ENCODE measurements at places on chromosomes 6 and 20.

DNA sequence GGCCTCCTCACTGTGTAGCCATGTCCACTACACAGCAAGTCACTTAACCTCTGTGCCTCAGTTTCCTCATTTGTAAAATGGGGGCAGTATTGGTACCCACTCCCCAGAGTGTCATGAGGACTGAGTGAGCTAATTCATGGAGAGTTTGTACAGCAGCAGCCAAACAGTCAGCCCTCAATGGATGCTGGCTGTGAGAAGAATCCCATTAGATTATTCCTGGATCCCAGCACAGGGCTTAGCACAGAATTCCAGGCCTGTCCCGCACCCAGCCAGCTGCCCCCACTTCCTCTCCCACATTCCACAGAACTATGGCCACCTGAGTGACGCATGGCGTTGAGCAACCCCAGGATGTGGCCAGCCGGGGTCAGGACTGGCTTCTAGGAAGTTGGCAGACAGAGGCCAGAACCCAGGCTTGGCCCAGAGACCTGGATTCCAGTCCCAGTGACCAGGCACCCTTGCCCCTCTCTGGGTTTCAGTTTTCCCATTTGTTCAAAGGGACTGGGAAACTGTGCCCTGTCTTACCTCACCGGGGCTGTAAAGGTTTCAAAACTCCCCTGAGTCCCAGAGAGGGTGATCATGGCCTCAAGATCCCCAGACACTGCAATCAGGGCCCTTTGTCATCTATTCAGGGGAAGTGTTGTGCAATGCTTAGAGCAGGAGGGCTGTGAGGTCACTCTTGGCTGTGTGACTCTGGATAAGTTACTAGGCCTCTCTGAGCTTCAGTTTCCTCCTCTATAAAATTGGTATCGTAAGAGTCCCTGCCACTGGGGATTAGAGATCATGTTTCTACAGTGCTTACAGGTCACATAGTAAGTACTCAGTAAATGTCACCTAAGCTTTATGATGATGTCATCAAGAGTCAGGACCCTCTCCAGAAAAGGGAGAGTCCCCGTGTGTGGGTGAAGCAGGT lies 3.0 kb upstream of the TGM2 start:
- DNase-seq, result peak; percentile 82

DNA sequence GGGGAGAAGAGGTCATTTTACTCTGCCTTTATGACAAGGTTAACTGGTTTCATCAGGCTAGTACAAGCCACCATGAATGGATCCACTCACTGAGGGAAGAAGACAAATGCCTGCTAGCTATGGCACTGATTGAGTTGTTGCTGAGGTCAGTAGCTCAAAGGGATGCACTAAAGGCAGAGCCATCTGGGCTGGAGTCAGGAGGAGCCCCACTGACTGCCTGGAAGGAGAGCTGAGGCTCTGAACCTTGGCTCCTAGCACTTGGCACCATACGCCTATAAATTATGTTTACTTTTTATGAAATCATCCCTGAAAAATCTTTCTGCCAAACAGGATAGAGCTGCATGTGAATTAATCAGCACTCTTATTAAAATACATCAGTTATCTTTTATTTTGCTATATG lies 104.6 kb downstream of the DTD1 start:
- no peak for DNase-seq

- DNase-seq, result no peak
Observed at GRCh38 chr6:154506582-154506981, 3.9 kb downstream of the CNKSR3 start.

DNA sequence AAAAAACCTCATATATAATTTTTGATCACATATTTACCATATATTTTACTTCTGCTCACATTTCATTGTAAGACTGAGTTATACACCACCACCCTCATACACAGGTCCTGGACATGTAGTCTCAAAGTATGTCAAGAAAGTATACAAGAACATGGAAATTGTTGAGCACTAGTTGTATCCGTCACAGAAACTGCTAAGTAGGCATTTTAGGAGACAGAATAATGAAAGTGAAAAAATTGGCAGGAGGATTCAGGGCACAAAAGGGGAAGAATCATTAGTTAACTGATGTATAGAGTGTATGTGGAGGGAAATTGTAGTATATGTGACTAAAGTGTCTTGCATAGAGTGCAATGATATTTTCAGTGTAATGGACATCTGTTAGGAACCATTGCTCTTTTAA lies 458.8 kb downstream of the TFAP2B start:
- DNase-seq, result no peak

DNA sequence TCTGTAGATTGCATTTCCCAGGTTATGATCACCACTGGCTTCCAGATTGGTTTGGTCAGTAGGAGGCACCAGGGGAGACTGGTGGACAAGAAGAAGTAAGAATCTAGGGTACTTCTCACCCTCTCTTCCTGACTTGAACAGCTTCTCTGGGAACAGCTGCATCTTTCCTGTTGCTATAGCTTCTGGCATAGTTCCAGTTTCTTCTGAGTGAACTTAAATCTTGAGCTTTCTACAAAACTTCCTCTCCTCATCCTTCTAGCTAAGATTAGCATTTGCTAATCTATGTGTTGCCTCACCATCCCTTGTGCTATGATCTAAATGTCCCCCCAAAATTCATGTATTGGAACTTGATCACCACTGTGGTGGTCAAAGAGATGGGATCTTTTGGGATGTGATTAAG lies 724.6 kb downstream of the UTRN start:
- no peak for DNase-seq

GRCh38 chr6:14693301-14694192 lies 552.3 kb upstream of the JARID2 start:
- no peak for DNase-seq

- no peak for DNase-seq
Observed at GRCh38 chr6:87483929-87484328, 11.2 kb downstream of the SLC35A1 start.

- DNase-seq, result peak; percentile 55
Observed at GRCh38 chr6:14848019-14848418, 397.9 kb upstream of the JARID2 start.

- no peak for DNase-seq
Observed at GRCh38 chr6:53925891-53926290, 131.1 kb downstream of the LRRC1 start.

DNA sequence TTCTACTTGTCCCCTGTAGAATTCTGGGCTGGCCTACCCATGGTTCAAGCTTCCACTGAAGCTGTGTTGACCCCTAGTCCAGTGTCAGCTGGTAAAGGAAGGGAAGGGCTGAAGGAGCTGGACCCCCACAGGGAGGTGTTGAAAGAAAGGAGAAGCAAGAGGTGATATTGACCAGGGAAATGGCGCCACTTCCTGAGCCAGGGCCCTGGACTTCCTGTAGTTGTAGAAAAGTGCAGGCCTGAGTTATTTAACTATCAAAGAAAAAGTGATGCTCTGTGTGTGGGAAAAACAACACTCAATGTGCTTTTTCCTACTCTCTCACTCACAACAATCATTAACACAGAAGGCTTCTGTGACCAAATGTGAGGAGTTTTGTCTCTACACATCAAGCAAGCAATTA lies 60.0 kb upstream of the IER3 start:
- no peak for DNase-seq

- DNase-seq, result no peak
Observed at GRCh38 chr6:47000842-47001241, 41.3 kb downstream of the ADGRF1 start.

DNA sequence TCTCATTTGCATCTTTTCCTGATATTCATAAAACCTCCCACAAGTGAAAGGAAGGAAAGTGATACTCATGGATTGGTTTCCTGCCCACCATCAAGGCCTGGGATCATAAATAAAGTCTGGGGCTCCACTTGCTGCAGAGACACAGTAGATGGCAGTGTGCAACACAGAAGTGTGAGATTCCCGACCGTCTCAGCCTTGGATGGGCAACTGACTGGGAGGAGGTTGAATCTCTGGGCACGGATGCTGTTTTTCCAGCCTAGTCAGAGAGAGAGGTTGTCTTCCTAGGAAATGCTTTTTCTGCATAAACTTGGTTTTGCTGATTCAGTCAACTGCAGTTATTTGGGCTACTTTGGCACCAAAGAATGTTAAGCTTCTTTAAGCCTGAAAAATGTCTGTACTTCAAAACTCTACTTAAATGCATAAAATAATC lies 9.9 kb upstream of the RFPL4B start:
- DNase-seq, result peak; percentile 81

DNA sequence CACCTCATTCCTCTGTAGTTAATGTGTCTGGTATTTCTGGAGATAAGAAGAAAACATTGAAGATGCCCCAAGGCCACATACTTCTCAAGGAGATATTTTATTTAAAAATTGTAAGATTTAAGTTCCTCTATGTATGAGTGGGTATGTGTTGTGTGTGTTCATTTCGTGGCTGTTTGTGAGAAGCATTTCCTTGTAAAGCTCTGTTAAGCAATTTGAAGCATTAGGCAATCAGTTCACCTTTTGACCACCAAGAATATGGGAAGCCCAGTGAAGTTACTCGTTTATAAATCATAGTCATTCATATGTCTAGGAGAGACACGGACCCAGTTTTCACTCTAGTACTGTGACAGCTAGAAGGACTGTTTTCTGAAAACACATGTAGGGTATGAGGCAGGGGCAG lies 717.6 kb upstream of the MAP3K7 start:
- no peak for DNase-seq

DNA sequence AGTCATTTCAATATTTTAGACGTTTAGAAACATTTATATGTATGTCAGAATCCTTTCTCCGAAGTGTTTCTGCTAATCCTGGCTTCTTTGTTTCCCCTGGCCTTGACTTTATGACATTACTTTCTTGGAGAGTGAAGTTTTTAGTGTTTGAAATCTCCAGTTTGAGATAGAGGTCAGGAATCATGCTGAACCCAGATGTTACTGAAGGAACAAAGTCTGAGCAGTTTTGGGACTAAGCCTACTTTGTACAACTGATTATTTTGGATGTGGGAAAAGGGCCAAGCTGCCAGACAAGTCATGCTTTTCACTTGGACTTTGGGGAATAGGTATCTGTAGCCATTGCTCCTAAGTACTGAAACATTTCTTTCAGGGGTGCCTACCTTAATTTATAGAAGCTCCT lies 2.3 kb downstream of the RNF144B start:
- no peak for DNase-seq

DNA sequence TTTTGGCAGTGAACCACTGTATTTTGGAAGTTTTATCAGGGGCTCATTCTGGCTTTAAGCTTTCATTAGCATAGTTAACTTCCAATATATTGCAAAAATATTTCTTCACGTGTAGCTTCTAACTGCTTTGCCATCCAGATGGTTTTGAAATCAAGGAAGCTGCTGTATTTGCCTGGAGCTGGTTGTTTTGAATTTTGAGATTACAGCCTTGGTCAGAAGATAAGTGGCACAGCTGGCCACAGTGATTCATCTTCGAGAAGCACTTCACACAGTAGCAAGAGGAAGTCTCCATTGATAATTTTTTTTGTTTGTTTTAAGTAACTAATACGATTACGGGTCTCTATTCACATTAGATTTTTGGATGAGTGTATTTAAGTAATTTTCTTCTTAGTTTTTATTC lies 3.8 kb downstream of the APCDD1L start:
- peak; percentile 50 for DNase-seq

DNA sequence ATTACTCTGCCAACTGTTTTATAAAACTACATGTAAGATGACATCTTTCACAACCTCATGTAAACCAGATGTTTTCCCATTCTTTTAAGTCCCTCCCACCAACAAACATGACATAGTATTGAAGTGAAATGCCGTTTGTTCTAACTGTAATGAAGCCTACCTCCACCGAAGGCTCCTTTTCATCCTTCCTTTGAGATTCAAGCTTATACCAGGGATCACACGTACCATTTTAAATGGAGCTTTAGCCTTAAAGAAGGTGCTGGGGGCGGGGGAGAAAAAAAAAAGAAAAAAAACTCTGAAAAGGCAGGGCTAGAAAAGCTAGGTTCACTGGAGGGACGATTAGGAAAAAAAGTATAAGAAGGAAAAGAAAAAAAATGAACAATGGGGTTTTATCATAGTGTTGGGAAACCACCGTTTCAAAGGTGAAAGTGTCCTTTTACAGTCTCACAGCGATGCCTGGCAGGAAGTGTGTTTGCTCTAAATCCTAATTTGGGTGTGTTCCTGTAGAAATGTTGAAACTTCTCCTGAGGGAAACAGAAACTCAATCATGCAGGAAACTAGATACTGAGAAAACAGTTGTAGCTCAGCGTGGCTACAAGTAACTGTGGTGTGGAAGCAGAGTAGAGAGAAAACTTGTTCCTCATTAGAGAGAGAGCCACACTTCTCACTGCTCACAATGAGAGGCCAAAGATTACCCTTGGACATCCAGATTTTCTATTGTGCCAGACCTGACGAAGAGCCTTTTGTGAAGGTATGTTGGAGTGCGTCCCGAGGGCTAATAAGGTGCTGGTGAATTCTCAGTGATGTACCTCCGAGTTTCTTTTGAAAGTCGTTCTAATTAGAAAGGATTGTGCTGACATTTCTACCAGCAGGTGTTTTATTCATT lies 37.6 kb upstream of the HINT3 start:
- peak; percentile 58 for DNase-seq

DNA sequence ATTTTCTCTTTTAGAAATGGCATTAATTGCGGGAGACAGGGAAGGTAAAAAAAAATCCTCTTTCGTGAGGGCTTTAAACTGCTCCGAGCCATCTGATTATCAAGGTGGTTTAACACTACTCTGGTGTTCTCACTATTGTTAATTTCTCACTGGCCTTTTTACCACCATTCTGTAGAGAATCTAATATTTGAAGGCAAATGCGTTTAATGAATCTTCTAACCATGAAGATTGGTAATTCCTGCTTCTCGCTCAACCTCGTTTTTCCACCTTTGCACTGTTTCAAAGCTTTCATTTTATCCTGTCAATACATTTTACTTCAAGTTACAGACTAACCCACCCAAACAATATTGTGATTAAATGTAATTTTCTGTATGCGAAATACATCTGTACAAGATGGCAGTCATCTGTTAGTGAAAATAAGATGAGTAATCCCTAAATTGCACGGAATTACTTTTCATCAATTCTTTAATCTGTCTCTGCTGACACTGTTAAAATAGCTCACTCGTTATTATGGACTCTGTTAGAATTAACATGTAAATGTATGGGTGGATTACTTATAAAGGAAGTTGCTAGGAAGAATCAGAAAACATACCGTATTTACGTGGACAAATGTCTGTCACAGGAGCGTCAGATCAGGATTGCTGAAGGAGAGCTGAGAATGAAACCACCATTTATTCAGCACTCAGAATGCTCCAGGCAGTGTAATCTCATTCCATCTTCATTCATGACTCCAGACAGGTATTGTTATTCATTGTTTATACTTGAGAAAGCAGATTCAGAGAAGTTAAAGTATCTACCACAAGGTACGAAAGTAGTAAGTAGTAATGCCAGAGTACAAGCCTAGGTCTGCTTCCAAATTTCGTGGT lies 1.1 kb upstream of the LCA5 start:
- no peak for DNase-seq

GRCh38 chr6:13511913-13512717 lies 24.7 kb upstream of the GFOD1 start:
- DNase-seq, result no peak

DNA sequence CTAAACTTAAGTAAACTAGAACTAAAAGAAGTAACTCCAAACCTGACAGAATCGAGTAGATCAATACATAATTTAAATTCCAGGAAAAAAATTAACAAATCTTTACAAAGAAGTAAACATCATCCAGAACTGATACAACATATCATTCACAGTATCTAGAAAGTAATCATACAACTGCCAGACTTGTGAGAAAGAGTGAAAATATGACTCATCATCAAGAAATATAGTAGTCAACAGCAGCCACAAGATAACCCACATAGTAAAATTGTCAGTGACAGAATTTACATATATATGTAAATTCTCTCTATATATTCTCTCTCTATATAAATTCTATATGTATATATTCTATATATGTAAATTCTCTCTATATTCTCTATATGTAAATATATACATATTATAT lies 242.8 kb upstream of the RGS17 start:
- no peak for DNase-seq

Measured in GM04504 (cell line).